NCI-H1930 (cell line): ENCODE measurements at places on chromosomes 4 and X.

- DNase-seq = no peak
These were observed 995.7 kb upstream of the PRKX start for GRCh38 chrX:4708970-4709760.

DNA sequence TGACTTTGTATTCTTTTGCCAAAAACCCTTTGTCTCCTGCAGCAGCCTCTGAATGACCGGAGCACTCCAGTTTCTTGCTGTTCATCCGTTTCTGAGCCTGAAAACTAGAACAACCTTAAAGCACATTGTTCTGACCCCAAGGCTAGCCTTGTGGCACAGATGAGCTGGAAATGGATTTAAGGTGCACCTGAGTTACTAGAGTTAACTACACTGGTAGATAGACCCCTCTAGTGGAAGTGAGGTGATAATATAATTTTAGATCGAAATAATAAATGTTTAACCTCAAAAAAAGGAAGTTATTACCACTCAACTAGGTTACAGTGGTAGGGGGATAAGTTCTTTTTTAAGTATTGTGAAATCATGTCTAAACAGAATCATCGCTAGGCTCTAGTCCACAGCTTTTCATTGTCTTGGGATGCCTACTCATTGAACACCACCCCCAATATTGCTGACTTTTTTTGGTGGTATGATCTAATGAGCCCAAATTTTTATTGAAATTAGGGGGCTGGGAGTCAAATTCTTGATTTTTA, 2.7 kb downstream of the PLS3 start:
- DNase-seq = no peak

DNA sequence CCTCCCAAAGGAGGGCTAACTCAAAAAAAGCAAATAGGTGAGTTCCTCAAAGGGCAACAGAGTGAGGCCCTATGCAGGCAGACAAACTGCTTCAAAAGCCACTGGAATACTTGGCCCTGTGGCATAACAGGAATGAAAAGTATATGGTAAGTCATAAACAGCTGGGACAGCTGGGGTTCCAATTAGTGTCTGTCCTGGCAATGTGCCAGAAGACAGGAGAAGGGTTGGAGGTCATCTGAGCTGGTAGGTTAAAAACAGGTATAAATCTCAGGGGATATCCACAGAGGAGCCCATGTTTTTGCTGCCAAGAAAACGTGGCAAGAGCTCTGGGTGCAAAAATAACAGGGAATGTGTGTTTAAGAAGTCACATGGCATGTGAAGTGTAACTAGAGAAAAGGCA, 111.6 kb downstream of the APOOL start:
- DNase-seq = no peak

DNA sequence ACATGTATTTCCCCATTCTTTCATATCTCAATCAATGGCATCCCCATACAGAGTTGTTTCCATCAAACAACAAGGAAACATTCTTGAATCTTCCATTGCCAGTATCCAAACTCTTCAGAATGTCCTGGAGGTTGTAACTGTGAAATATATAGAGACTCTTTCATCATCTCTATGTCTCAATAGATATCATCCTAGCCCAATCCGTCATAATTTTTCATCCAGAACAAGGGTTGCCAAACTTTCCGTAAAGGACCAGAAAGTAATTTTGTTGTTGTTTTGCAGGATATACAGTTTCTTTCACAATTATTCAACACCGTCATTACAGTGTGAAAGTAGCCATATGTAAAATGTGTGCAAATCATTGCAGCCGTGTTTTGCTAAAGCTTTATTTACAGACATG, 15.2 kb upstream of the CXCL6 start:
- DNase-seq = no peak

- no peak for DNase-seq
These were observed 41.8 kb downstream of the RBM47 start for GRCh38 chr4:40587826-40588225.

DNA sequence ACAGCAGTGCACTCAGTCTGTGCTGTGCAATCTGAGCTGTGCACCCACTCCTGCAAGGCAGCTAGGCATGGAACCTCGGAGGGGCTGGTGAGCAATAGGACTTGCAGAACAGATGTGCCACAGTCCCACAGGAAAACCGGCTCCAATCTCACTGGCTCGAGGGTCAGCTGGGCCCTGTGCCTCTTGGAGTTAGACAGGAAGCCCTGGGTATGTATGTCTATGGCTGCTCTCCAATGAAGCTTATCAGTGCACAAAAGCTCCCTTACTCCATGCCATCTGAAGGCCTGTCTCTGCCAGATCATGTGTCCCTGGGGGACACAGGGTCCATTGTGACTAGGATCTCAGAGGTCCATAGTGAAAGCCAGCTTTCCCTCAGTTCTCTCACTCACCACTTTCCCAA, 335.8 kb downstream of the SH3BGRL start:
- DNase-seq = no peak

- no peak for DNase-seq
These were observed 17.0 kb upstream of the TMEM154 start for GRCh38 chr4:152696764-152697261.

DNA sequence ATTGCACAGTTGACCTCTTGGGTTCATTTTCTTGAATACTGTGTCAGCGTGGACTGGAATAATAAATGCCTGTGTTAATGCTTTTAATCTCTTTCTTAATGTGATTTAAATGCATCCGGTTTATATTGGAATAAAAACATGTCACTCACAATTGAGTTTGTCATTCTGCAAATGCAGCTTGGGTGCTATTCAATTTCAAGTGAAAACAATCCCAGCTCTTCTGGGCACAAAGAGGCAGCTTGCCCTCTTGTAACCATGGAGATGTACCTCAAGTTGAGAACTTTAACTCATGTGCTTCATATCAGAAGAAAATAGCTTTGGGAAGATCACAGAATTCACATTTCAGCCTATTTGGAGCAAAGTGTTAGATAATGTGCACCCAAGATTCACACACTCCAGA, 355.7 kb upstream of the GNPDA2 start:
- no peak for DNase-seq

DNA sequence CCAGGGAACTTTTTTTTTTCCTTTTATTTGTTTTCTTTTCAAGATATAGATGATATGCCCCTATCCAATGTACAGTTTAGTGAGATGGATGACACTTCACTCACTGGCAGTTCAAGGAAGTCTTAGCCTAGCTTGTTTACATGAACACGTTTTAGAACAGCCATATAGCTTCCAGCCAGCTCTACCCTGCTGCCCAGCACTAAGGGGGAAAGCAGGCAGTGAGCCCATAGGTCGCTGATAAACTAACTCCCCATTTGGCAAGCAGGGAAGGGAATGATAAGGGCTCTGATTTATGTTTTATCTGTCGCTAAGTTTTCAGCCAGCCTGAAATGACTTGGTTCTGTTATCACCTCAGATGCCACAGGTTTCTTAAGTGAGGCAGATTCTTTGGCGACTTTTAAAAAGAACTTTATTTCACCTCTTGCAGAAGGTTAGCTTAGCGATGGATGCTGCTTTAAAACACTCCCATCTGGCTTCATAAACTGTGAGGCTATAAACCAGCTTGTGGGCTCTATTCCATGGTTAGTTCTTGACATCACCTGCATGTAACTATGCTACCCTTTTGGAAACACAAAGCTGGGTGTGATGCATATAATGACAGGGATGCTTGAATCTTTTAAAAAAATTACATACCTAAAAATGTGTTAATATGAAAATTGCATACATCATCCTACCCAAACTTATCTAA, 348.4 kb downstream of the FBXO8 start:
- DNase-seq = no peak

DNA sequence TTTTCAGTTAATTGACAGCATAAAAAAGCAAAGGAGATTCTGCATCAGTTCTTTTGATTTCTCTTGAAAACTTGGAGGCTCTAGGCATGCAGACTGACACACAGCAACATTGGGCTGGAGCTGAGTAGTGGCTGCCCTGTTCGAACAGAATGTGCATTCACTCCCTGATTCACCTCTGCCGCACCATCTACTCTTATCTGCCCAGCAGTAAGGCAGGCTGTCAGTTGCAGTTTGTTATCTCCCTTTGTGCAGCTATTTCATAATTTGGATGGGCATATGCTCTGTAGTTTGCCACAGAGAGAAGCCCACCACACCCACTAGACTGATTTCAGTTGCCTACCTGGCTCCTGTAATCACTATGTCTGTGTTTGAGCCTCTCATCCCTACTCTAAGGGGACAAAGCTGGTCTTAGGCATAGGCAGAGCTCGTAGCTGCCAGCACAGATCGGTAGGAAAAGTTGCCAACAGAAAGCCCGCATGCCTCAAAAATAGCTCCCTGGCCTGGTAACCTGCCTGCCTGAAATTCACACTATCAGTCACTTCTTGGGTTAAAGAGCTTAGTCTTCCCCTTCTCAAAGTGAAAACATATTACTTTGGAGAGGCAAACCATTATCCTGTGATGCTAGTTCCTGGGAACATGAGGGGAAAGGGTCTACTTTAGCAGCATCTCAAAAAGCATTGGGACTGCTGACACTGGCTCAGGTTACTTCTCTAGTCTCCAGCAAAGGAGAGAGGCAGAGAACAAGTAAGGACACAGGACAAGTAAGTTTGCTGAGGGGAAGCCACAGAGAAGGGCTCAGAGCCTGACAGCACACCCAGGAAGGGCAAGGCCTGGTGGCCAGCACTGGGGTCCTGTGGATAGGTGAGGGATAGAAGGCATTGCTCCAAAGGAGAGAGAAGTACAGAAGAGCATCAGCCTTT, 75.9 kb upstream of the TMEM164 start:
- no peak for DNase-seq

DNA sequence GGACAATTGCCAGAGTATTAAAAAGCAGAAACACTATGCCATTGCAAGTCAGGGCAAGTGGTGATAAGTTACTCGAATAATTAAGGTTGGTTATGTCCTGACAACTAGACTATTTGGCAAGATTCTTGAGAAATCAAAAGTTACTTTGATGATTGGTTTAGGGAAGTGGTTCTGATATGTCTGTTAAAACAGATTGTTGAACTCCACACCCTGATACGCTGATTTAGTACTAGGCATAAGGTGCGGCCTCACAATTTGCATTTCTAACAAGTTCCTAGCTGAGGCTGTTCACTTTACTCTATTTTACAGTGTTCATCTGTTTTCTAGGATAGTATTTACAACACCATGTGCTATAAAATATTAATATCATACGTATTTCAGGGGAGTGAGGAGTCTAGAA, 12.5 kb downstream of the GABRA4 start:
- no peak for DNase-seq

DNA sequence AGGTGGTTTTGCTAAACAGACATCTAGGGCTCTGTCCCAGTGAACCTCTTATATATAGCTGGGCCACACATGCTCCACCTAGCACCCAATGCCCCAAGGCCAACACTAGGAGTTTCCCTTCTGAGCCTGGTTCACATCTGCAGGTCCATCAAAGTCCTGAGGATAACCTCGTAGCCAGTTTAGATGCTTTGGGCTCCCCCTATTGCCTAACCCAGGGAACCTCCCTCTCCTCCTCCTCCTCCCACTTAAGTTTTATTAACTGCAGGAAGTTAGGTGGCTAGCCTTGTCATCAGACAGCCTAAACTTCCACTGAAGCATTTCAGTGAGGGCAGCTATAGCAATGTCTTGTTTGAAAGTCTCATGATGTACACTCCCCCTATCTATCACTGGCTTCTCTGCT, 88.0 kb downstream of the GUCY2F start:
- no peak for DNase-seq

DNA sequence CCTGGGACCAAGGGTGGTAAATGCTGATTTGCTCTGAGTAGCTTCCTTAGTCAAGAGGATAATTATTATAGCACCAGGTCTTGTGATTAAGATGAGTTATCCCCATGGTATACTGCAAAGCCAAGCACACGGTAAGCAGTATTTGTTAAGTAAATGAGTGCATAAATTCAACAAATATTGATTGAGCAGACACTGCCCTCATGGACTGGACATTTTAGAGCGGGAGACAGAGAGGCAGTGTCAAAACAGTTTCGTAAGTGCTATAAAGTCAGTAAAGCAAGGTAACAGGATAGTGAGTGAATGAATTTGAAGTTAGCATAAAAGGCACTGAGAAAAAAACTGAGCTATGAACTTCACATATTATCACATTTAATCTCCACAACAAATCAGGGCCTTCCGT, 13.9 kb downstream of the PHF8 start:
- no peak for DNase-seq

GRCh38 chrX:70166601-70167590, 10.4 kb upstream of the DGAT2L6 start:
- no peak for DNase-seq

- DNase-seq = no peak
These were observed 237.3 kb downstream of the NR3C2 start for GRCh38 chr4:148204892-148205291.

GRCh38 chrX:134459683-134460004, 321 bp upstream of the HPRT1 start:
- peak; percentile 32 for DNase-seq

- DNase-seq = no peak
These were observed 52.8 kb downstream of the PRDM5 start for GRCh38 chr4:120869613-120870278.

- DNase-seq = peak; percentile 22
These were observed 468 bp upstream of the MAGEA4 start for GRCh38 chrX:151912221-151912620.

DNA sequence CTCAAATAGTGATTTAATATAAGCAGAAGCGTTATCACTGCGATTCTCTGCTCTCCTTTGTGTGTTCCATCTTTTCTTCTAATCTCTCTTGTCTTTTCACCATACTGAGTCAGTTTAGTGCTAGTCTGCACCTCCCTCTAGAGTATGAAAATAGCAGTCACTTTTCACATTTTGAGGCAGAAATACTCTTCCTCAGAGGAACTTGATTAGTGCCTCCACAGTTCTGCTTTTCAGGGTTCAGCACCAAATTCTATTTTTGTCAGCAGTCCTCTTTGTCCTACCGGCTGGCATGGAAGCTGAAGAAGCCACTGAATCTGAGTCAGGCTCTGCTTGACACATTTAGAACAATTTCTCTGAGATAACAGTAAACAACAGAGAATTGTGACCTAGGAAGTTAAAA, 49.7 kb upstream of the ANKRD17 start:
- no peak for DNase-seq

DNA sequence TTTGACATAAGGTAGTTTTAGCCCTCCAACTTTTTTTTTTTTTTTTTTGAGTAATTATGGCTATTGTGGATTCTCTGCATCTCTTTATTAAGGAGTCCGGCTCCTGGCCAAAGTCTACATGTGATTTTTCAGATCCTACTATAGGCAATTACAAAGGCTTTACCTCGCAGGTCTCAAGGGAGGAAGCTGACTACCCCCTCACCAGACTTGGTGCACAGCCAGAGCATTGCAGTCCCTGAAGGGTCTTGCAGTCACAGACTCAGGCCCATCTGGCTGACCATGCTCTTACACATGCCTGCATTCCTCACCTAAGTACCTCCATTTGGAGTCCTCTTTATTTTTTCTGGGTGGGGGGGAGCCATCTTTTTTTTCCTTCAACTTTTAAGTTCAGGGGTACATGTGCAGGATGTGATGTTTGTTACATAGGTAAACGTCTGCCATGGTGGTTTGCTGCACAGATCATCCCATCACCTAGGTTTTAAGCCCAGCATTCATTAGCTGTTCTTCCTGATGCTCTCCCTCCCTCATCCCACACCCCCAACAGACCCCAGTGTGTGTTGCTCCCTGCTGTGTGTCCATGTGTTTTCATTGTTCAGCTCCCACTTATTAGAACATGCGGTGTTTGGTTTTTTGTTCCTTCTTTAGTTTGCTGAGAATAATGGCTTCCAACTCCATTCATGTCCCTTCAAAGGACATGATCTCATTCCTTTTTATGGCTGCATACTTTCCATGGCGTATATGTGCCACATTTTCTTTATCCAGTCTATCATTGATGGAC, 88.4 kb upstream of the STIM2 start:
- DNase-seq = peak; percentile 7
